ENCODE measurements at places on chromosomes 12 and 14. TPM values are rescaled to one million over a fixed set of nuclear protein-coding genes. Genes with fewer than 3 reads are reported as not detected.

Gene ZBTB1
- 34.5 TPM for total RNA-seq

- no peak for DNase-seq
Observed at GRCh38 chr12:13192719-13193118, 3.8 kb upstream of the EMP1 start.

GRCh38 chr12:18990856-18991255 lies 138.7 kb upstream of the PLEKHA5 start:
- no peak for DNase-seq

- DNase-seq, result no peak
Observed at GRCh38 chr12:31007153-31007495, 66.5 kb upstream of the DDX11 start.

DNA sequence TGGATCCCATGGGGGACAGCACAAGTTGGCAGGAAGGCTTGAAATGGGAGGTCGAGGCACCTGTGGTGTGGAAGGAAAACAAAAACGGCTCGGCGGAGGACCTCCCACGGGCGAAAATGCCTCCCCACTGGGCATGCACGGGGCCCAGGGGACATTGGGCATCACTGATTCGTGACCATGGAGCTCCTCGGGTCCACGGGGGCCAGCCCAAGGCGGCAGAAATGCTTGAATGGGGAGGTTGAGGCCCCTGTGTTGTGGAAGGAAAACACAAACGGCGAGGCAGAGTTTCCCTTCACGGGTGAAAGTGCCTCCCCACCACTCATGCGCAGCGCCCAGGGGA lies 376.0 kb downstream of the ALG10 start:
- DNase-seq, result peak; percentile 5

- DNase-seq, result no peak
Observed at GRCh38 chr14:67510121-67510520, 21.6 kb upstream of the TMEM229B start.

GRCh38 chr14:95547626-95548327 lies 12.9 kb downstream of the GLRX5 start:
- DNase-seq, result peak; percentile 52

DNA sequence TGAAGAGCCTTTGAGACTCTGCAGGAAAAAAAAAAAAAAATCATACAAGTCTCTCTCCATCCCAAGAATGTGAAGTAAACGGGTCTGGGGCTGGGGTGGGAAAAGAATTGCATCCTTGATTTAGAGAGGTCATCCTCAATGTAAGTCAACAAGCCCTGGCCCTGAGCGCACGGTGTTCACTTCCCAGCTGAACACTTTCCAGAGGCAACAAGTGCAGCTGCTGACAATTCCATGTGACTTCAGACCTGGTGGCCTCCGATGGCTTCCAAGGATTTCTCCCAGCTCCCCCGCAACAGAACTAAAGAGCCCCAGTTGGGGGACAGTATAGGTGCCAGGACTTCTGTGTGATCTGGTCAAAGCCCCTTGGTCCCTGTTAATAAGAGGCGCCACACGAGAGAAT lies 2.4 kb downstream of the RILPL1 start:
- no peak for DNase-seq

GRCh38 chr14:104119119-104119487 lies 19.3 kb upstream of the KIF26A start:
- DNase-seq, result peak; percentile 18

- DNase-seq, result no peak
Observed at GRCh38 chr12:131896811-131897270, 2.4 kb downstream of the ULK1 start.

DNA sequence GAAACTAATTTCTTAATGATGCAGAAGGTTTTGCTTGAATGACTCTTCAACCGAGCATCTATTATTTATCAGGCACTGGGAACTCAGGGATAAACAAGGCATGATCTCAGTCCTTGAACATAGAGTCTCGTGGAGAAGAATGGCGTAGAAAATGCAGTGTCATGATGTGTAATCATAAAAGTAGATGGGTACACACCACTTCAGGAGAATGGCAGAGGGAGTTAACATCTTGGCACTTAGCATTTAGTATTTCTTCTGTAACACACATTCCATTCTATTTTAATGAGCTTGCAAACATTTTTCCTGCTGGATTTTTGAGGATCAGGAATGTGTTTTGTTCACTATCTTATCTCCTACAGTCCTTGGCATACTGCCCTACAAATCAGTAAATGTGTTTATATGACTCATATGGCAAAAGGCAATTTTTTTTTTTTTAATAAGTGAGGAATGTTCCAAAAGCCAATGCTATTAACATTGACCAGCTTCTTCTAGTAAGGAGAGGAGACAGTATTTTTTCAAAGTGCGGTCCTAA lies 3.8 kb downstream of the TXNRD1 start:
- no peak for DNase-seq
